Fibroblast of upper back skin (primary cell): ENCODE measurements at places on chromosomes 3 and 15.

DNA sequence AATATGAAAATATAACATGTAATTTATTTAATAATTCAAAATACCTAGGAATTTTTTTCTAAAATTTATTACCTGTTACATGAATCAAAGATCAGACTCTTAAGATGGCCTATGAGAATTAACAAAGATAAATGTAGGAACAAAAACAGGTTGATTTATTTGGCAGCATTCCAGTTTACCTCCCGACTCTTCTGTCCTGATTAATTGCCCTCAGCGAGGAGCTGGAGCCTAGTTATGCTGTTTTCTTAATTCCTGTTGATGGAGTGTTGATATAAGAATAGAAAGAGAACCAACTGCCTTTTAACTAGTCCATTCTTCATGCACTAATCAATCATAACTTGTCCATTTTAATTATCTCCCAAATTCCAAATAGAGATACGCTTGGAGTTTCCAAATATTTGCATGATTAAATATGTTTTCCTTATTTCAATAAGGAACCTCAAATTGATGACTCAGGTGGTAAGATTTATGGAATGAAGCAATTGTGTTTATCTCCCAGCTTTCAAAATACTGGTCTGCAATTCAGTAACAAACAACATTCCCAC is 10.6 kb upstream of the CPB1 start:
- no peak for DNase-seq

DNA sequence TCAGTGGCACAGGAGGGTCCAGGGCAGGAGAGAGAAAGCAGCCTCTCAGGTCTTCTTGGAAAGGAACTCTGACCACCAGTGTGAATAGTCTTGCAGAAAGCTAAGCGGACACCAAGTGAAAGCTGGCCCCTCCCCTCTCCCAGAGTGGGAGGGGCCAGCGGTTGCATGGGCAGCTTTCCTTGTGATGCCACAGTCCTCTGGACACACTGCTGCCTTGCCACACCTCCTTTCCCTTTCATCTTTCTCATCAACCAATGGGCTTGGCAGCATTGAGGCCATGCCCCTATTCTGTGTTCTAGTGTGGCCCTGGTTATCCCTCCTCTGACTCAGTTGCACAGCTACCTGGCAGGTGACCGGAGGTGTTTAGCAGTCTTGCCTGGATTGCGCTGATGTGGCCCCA is 49.7 kb upstream of the GOLGA6B start:
- DNase-seq, result no peak

GRCh38 chr15:60324706-60325438 is 72.9 kb downstream of the ANXA2 start:
- peak; percentile 60 for DNase-seq

DNA sequence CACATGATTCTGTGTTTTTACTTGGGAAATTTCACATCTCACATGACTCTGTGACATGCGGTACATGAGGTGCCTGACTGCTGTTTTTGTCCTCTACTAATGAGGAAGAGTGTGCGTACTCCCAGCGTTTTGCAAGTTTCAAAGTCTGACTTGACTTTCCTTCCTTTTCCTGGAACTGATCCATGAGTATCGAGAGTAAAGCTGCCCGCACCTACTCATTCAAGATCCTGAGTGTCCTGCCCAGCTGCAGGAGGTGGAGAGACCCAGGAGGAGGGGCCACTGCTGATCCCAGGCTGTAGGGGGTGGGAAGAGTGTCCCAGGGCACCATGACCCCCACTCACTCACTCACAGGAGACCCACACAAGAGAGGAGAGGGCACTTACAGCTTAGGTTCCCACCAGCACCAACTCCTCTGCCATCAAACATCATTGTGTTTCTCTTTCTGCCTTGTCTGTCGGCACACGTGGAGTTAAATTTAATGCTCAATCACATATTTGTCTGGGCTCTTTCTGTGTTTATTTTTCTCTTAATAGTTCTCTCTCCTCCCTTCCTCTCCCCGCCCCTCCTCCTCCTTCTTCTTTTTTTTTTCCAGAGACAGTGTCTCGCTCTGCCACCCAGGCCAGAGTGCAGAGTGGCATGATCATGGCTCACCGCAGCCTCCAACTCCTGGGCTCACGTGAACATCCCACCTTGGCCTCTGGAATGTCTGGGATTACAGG is 1.4 kb downstream of the CCR5AS start:
- no peak for DNase-seq

GRCh38 chr3:49626101-49626581 is 48.0 kb upstream of the APEH start:
- DNase-seq, result peak; percentile 92

GRCh38 chr3:128336337-128337156 is 130.1 kb downstream of the DNAJB8 start:
- no peak for DNase-seq

DNA sequence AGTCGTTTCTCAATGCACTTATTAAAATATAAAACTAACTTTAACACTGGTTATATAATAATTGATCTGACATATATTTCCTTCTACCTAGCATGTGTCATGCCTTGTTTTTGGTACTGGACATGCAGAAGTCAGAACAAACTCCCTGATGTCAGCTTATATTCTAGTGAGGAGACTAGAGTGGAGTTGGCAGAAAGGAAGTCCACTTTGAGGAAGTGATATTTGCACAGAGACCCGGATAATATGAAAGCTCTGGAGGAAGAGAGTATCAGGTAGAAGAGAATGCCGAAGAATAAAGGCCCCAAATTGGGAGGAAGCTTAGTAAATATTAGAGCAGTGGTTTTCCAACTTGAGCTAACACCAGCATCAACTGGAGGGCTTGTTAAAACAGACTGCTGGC is 24.6 kb upstream of the ZNF280D start:
- DNase-seq, result no peak

- DNase-seq, result peak; percentile 99
Observed at GRCh38 chr3:4978204-4978965, 852 bp upstream of the BHLHE40 start.

GRCh38 chr3:64266983-64267382 is 41.7 kb upstream of the PRICKLE2 start:
- DNase-seq, result no peak

GRCh38 chr3:189262746-189263145 is 91.0 kb downstream of the TPRG1 start:
- peak; percentile 22 for DNase-seq

DNA sequence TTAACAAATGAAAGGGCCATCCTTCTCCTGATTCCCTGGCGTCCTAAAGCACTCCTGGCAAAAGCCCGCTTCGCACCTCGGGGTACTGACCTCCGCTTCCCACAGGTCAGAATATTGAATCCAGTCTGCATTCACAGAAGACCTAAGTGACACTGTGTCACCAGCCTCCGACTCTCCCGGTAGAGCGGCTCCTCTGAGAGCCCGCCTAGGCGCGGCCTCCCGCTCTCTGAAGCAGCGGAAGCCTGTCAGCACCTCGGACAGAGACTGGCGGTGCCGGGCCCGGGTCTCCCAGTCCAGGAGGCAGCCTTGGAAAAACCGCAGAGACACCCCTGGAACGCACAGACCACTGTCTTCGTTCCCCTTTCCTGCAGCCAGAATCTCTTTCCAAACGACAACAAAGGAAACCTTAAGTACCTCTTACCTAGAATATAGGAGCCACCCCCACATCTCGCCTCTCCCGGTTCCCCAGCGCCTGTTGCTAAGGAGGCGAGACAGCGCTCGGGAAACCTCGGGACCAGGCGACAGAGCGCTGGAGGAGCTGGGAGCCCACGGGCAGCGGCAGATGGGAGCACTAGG is 1.2 kb downstream of the GABRB3 start:
- peak; percentile 2 for DNase-seq

DNA sequence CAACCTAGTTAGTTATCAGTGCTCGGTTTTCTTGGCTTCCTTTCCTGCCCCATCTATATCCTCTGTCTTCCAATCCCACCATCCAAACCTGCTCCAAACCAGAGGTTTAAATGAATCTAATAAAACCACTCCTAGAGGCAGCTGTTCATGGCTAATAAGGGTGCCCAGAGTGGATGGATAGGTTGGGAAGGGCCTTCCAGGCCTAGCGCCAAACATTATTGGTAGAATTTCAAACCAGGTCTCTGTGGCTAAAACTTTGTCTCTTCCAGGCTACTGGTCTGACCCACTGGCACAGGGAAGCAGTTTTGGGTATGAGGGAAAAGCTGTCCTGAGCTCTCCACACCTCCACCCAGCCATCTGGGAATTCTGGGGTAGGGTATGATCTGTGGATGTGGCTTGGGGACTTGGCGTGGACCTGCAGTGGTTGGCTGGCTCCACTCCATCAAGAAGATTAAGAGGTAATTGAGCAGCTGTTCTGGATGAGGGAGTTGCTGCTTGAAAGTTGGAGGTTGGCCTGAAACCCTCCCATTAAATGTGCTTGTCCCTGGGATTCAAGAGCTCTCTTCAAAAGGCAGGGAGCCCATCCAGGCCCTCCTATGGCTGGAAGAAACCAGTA is 29.3 kb upstream of the INSYN1 start:
- no peak for DNase-seq

DNA sequence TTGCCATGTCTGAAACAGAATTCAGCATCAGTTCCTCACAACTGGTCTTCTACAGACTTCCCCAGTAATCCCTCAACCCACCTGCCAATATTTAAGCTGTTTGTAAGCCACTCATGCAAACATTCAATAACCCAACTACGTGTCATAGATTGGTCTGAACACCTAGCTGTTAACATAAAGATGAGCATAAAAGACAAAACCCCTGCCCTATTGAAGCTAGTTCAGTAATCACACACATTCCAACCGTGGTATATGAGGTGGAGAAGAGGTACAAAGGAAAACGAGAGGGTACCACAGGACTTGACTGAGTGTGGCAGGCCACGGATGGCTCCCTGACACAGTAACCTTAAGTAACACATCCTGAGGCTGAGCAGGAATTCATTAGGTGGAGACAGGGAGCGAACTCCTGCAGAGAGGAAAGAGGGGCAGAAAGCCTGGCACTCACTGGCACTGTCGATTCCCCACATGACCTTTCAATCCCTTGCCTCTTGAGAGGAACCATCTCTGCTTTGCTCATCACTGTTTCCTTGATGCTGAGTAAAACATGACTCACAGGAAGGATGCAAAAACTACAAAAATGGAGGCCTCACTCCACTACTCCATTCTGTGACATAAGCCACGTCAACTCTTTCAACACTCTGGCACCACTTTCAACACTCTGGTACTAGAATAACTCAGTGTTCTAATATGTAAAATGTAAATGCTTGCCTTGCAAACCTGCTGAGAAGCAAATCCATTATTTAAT is 31.3 kb downstream of the RPN1 start:
- peak; percentile 65 for DNase-seq
